ENCODE measurements at places on chromosomes 4 and X. TPM values are rescaled to one million over a fixed set of nuclear protein-coding genes. Genes with fewer than 3 reads are reported as not detected.

Gene HTR2C
- 0.43 TPM for polyA plus RNA-seq

Gene WDR17
- polyA plus RNA-seq: 8.5 TPM

Gene CSN1S1
- not detected for polyA plus RNA-seq

Gene PGAM4
- polyA plus RNA-seq: 0.52 TPM

Gene FGD1
- 16.4 TPM for polyA plus RNA-seq

Gene SPOCK3
- polyA plus RNA-seq: 7.3 TPM

Gene NHS
- 13.8 TPM for polyA plus RNA-seq

Gene GLRA2
- polyA plus RNA-seq: 0.23 TPM

Gene NAAA
- 14.1 TPM for polyA plus RNA-seq

Gene ELOVL6
- 27.3 TPM for polyA plus RNA-seq

Gene SMIM31
- polyA plus RNA-seq: 0.16 TPM

Gene NPY1R
- 24.0 TPM for polyA plus RNA-seq

Gene F8A2
- polyA plus RNA-seq: not detected

Gene CEP44
- 15.7 TPM for polyA plus RNA-seq

Gene NAT8L
- polyA plus RNA-seq: 8.1 TPM

Gene MFAP3L
- polyA plus RNA-seq: 19.4 TPM

Gene GUCY1A1
- polyA plus RNA-seq: 88.5 TPM

Gene CXorf49
- polyA plus RNA-seq: not detected

Gene GLUD2
- 4.6 TPM for polyA plus RNA-seq

Gene MBNL3
- 34.1 TPM for polyA plus RNA-seq

Gene MUC7
- polyA plus RNA-seq: not detected

Gene DCAF4L1
- polyA plus RNA-seq: 0.17 TPM

Gene SORBS2
- 65.3 TPM for polyA plus RNA-seq

Gene XK
- polyA plus RNA-seq: 1.8 TPM

Gene RNF128
- polyA plus RNA-seq: 8.4 TPM

Gene RTL5
- 22.7 TPM for polyA plus RNA-seq

Gene AP1AR
- 35.6 TPM for polyA plus RNA-seq
